ENCODE measurements at places on chromosomes 5 and 9. TPM values are rescaled to one million over a fixed set of nuclear protein-coding genes. Genes with fewer than 3 reads are reported as not detected.

FOXD4L6 gene
- not detected for total RNA-seq

IFNA2 gene
- total RNA-seq = not detected

CYLC2 gene
- total RNA-seq = not detected

TXN gene
- 41.9 TPM for total RNA-seq

TAF7 gene
- total RNA-seq = 89.4 TPM

STPG3 gene
- not detected for total RNA-seq

PCDHAC2 gene
- total RNA-seq = not detected

IL6ST gene
- total RNA-seq = 48.5 TPM

AGXT2 gene
- total RNA-seq = not detected

DNAH5 gene
- not detected for total RNA-seq

STK32A gene
- not detected for total RNA-seq

PCDHGA3 gene
- not detected for total RNA-seq

BAG1 gene
- 83.4 TPM for total RNA-seq

- no peak for DNase-seq
Observed at GRCh38 chr5:121525706-121526105, 326.0 kb upstream of the FTMT start.

- DNase-seq = no peak
Observed at GRCh38 chr9:90775657-90776056, 26.0 kb upstream of the SYK start.

DNA sequence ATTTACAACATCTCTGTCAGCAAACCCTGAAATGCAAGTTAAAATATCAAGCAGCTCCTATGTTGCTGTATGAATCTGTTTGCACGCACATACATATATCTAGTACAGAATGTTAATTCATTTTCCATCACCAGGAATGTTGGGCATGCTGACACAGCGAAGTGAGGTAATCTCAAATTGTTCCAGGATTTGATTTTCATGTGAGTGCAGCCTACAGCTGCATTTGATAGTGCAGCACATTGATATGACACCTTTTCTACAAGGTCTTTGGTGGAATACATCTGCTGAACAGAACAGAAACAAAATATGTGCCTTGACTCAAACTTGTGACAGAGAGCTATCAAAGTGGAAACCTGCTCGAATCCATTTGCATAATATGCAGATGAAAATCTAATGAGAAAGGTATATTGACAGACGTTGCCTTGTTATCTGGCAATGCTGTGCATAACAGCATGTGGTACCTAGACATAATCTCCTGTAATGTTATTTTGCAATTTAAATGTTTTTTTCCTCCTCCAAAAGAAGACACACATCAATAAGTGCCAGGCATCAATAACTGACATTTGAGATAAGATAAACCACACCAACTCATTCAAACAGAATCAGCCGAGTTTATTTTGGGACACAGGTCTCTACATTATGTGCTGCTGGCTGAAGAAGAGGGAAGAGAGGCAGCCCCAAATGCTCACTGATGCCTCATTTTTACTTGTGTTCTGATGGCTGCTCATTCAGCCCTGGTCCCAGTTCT is 512.2 kb downstream of the ZNF608 start:
- no peak for DNase-seq

DNA sequence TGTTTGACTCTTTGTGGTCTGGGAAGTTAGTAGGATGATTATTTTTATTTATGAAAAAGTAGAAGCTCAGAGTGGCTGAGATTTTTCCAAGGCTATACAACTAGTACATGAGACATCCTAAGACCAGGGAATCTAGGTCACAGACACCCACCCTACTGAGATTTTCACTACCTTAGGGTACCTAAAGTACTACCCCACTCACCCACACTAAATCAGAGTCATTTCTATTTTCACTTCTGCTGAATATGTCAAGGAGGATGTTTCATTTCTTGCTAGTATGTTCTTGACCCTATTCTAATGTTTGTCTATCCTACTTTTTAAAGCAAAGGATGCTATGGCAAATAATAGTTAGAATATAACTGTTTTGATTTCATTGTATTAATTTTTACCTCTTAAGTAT is 206.0 kb downstream of the ATP10B start:
- DNase-seq = no peak

- DNase-seq = no peak
Observed at GRCh38 chr5:161105525-161105924, 253.5 kb upstream of the ATP10B start.

GRCh38 chr9:28270156-28270555 is 696.9 kb upstream of the C9orf72 start:
- no peak for DNase-seq

- no peak for DNase-seq
Observed at GRCh38 chr5:127849891-127850290, 146.7 kb downstream of the CCDC192 start.

GRCh38 chr9:68883224-68883623 is 130.7 kb downstream of the PRKACG start:
- no peak for DNase-seq

- no peak for DNase-seq
Observed at GRCh38 chr9:77927265-77927664, 104.3 kb downstream of the GNAQ start.

DNA sequence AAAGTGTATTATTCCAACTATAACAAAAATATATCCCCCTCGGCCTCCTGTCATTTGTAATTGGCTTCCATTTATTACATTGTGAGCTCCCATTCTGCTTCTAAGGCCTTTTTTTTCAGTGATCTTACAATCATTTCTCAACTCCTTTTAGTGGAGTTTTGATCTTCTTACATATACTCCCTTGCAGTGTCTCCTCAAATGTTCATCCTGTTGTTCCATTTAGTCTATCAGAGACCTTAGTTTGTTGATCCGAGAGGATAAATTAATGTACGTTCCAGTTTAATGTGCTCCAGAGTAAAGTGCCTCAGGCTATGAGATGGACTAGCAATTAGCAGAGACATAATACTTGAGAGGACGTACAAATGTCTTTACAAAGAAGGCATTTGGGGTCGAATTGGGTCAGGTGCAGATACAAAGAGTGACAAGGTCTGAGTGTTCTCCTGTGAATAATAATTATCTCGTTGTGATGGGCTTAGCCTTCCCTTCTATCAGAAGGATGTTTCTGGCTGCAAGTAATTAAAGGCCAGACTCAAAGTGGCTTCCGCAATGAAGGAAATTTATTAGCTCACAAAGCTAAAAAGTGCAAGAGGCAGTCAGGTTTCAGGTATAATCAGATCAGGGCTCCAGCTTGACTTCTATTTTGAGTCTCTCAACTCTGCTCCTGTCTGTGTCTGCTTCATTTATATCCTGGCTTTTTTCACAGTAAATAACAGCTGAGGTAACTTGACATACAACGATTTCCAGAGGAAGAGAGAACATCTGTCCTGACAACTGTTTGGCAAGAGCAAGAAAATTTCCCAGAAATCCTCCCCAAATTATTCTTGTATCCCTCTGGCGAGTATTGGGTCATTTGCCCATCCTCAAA is 30.1 kb downstream of the ARRDC3 start:
- DNase-seq = no peak

- no peak for DNase-seq
Observed at GRCh38 chr9:114426046-114426948, 38.5 kb upstream of the AKNA start.

DNA sequence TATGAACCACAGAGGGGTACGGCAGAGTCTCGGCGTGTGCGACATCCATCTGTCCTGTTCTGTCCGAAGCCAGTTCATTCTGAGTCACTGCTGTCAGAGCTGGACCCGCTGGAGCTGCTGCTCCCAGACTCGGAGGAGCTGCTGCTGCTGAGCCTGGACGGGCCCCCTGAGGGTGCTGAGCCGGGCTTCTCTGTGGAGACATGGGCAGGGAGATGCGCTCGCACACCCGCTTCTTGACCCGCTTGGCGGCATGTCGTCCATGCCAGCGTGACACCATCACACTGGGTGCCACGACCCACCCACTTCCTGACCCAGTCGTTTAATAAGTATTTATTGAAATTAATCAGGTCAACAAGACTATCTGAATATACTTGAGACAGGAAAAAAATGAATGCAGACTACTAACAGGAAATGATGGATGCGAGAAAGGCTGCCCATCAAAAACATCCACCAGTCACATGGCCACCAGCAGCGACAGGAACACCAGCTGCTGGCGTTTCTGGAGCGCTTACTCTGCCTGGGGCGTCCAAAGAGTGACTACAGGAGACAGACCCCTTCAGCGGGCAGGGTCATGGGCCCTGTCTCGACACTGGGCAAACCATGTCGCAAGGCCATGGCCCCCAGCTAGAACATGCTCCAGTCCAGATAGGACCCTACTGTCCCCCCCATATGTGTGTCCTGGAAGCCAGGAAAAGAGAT is 8.4 kb downstream of the BRD3OS start:
- no peak for DNase-seq

DNA sequence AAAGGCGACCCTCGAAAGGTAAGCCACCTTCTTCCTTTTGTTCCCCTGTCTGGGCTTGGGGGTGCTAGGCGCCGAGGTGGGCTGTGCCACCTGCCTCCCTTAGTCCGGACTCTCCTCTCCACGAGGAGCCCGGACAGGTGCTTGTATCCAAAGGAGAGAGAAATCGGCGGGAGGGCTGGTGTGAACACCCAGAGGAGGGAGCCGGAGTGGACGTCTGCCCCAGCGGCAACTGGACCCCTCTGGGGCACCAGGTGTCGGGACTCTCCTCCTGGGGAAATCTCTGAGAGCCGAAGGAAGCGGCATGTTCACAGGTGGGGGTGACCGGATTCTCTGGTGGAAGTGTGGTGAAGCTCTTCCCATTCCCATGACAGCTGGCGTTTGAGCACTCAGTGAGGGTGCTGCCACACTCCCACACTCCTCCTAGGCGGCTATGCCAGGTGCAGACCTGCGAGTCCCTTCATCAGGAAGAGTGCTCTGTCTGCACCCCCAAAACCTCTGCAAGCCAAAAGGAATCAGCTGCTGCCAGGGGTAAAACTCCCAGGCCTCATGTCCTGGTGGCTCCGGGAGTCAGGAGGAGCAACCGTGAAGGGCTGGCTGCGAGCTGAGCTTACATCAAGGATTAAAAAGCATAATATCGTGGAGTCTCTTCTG is 921 bp downstream of the KCNIP1 start:
- no peak for DNase-seq

DNA sequence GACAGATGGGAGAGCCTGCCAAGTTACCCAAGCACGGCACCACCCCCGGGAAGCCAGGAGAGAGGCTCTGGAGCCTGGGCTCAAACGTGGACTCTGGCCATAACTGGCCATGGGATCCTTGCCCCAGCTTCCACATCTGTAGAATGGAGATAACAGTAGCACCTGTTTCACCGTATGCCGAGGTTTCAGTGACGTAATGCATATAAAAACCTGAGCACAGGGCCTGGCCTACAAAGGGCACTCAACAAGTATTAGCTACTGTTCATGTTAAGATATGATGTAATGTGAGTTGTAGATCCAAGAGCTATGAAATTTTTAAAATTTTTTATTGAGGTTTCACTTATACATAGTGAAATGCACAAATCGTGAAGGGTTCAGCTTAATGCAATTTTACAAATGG is 82.2 kb upstream of the BARHL1 start:
- DNase-seq = no peak

DNA sequence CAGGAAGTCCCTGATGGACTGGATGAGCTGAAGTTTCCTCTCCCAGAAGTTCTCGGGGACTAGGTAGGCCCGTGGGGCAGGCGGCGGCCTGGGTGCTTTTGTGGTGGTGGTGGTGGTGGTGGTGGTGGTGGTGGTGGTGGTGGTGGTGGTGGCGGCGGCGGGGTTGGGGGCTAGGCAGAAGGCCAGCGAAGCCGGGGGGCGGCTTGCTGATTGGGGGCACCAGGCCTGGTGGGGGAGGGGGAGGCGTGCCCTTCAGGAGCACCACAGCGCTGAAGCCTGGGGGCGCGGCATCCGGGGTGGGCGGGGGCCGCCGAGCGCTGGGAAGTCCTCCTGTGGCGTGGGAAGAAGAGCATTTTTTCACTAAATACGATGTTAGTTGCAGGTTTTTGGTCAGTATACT is 26.9 kb downstream of the SPATA31C1 start:
- DNase-seq = no peak

- DNase-seq = no peak
Observed at GRCh38 chr5:113375480-113376060, 59.2 kb downstream of the TSSK1B start.

DNA sequence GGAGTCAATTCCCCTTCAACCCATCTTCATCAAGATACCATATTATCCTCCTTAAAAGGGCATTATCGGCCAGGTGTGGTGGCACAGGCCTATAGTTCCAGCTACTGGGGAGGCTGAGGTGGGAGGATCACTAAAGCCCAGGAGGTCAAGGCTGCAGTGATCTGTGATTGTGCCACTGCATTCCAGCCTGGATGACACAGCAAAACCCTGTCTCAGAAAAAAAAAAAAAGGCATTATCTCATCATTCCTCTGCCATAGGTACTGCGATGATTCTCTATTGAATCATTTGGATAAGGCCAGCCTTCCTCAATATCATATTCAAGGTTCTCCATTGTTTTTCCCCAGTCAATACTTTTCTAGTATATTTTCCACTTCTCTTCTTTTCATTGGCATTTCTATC is 39.2 kb upstream of the RAB3C start:
- no peak for DNase-seq

- no peak for DNase-seq
Observed at GRCh38 chr5:118095115-118095514, 893.2 kb downstream of the DTWD2 start.

GRCh38 chr5:9655641-9656040 is 25.5 kb upstream of the TAS2R1 start:
- no peak for DNase-seq

- no peak for DNase-seq
Observed at GRCh38 chr9:11142965-11143738, 530.4 kb upstream of the PTPRD start.

GRCh38 chr9:104586496-104587180 is 12.6 kb downstream of the OR13C5 start:
- DNase-seq = no peak

- DNase-seq = no peak
Observed at GRCh38 chr5:44821164-44821563, 12.4 kb downstream of the MRPS30 start.

- no peak for DNase-seq
Observed at GRCh38 chr9:84829471-84829870, 159.9 kb downstream of the NTRK2 start.

GRCh38 chr5:151800532-151800931 is 28.8 kb downstream of the G3BP1 start:
- DNase-seq = no peak

DNA sequence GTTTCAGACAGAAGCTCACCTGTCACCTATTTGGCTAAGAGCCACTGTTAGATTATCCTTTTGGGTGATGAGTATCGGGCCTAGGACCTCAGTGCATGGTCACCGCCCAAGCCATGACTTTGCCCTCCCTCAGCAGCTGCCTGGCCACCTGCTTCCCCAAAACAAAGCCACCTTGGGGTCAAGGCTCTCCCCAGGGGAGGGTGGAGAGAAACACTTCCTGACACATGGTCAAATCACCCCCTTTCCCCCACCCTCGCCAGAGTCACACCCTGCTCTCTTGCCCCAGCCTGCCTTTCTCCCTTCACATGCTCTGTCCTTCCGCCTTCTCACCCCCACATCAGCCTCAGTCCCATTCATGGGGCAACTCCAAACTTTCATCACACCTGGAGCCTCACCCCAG is 1.7 kb upstream of the HBEGF start:
- no peak for DNase-seq

DNA sequence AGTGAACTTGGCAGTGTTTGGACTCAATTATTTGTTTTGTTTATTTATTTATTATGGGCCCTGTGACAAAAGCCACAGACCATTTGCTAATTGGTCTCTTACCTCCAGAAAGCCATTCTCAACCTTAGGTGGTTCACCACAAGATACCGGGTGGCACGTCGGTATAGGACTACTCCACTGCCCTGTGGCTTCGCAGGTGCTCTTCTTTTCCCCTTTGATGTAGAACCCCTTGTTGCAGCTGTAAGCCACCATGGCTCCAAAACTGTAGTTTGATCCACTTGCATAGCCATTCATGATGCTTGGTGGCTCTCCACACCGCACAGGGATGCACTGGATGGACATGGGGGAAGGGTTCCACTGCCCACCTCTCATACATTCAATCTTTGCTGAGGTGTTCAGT is 73.3 kb upstream of the TXNDC8 start:
- no peak for DNase-seq
